ENCODE measurements at places on chromosomes 12 and 14.

DNA sequence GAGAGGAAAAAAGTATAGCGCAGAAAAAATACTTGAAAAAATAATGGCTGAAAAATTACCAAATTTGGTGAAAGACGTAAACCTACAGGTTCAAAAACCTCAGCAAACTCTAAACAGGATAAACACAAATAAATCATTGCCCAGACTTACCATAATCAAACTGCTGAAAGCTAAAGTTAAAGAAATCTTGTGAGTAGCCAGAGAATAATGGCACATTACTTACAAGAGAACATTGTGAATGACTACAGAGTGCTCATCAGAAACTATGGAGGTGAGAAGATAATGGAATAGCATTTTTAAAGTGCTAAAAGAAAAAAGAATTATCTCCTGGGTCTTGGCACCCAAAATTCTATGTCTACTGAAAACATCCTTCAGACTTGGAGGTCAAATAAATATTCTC lies 36.0 kb downstream of the ATF1 start:
- DNase-seq: no peak

DNA sequence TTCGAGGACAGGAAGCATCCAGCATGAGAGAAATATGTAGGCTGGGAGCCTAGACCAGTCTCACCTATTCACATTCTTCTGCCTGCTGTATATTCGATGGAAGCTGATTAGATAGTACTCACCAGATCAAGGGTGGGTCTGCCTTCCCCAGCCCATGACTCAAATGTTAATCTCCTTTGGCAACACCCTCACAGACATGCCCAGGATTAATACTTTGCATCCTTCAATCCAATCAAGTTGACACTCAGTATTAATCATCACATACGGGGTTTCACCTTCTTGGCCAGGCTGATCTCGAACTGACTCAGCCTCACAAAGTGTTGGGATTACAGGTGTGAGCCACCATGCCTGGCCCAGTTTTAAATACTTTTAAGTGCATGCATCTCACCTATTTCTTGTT lies 30.5 kb upstream of the SLC10A1 start:
- no peak for DNase-seq

DNA sequence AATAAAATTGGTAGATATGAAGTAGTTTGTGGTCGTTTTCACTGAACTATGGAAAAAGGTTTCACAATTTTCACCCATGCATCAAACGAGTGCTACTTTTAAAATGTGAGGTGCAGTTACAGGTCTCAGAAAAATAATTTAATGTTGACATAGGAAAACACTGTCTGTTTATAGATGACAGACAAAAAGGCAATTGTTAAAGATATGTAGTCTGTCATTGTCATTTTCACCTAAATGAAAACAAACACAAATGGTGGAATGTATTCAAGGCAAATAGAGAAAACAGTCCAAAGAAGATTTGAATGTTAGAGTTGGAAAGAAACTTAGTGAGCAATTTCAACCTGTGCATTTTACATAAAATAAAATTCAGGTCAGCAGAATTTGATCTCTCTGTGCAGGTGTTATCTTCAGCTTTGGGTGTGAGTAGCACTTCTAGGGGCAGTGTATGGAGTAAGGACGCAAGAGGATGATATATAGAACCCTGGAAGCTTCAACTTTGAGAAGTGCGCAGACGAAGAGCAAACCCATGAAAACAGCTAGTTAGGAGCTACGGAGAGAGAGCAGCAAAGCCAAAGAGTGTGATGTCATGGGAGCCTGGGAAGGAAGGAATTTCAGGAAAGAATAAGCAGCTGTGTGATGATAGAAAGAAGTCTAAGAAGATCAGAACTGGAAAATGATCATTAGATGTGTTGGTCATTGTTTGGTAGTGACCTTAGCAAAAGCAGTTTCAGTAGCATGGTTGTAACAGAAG lies 6.2 kb downstream of the RERG start:
- no peak for DNase-seq

- no peak for DNase-seq
Measured at GRCh38 chr12:51848841-51849735, 570 bp upstream of the FIGNL2 start.

DNA sequence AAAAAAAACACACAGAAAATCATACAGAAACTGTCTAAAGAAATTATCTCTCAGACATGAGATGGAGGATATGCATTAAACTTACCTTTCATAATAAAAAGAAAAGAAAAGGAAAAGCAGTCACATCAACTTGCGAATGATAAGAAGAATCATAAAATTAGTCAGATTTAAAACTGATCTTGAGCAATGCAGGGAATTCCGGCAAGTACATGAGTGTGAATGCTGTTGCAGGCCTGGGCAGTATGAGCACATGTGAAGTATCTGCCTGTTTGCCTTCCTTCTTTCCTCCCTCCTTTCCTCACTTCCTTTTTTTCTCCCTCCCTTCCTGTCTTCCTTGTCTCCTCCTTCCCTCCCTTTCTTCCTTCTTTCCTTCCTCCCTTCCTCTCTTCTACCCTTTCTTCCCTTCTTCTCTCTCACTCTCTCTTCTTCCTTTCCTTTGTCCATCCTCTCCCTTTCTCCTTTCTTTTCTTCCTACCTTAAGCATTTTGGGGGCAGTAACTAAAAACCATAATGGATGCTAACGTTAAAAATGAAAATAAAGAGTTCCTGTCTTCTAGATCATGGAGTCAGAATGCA lies 38.5 kb upstream of the SLC6A15 start:
- DNase-seq: no peak

Data from activated CD4-positive, alpha-beta T cell treated with anti-CD3 and anti-CD28 coated beads, Interleukin-2, amount 50 U/mL, for 1 hour (primary cell).